ENCODE measurements at places on chromosomes 11 and 22.

DNA sequence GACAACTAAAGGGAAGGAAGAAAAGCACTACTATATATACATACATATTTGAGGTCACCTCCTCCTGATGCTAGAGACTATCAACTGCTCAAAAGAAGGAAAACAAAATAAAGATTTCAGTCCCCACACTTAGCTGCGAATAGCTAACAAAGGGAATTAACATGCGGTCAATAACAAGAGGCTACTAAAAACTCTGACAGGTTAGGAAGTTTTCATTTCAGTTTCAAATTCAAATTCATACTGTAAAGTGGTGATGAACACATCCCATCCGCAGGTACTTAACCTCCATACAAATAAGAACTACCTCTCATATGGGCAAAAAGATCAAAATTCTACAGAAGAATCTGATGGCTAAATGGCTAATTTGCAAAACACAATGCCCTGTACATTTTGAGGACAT is 2.6 kb downstream of the NAP1L4 start:
- no peak for DNase-seq

- DNase-seq: no peak
These were observed 64.2 kb downstream of the KREMEN1 start for GRCh38 chr22:29136782-29137700.

DNA sequence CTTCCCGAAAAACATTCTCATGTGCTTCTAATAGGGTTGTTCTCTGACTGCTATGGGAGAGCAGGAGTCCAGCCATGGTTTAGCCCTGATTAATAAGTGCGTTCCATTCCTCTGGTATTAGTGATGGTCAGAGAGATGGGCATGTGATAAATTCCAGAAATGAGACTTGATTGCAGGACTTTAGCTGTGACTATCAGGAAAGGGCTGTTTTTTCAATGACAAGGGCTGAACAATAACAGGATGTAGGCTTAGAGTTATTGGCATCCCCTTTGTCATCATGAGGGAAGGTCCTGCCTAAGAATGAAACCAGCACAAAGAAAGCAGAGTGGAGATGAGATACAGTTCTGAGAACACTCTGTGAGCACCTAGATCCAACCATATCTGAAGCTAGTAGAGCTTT is 494.6 kb downstream of the MIAT start:
- no peak for DNase-seq

DNA sequence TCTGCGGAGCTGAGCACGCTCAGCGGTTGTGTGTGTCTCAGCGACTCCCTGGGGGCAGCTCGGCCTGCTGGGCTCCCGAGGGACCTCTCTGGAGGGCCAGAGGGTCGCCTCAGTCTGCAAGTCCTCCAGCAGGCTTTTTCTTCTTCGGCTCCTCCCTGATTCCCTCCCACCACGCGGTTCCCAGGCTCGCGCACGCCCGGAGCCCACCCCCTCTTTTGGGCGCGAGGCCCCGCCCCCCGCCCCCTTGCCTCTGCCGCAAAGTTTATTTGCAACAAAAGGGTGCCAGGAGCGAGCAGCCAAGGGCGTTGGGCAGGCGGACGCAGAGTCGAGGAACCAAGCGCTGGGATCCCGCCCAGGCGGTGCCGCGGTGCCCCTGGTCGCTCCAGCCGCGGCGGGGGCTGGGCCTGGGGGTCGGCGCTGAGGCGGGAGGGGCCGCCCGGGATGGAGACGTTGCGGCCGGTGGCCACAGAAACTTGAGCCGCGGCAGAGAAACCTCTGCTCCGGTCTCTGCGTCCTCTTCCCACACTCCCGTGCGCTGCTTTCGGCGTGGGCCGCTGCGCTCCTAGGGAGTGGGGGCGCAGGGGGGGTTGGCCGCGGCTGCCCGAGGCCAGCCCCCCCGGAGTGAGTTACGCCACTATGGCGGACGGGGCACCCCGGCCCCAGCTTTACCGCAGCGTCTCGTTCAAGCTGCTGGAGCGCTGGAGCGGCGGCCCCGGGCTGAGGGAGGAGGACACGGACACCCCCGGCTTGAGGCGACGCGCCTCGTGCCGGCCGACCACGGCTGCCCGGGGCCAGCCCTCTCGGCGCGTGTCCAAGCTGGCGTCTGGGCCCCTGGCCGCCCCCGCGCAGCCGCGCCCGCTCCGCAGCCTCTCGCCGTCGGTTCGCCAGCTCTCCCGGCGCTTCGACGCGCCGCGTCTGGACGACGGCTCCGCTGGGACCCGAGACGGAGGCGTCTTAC is at the start of gene ARHGEF17:
Gene ARHGEF17, plus strand, starts transcription at position 274 of the 958 bp plus-strand sequence. Its CDS starts 363 bp downstream, at position 637.
- DNase-seq: peak; percentile 96

DNA sequence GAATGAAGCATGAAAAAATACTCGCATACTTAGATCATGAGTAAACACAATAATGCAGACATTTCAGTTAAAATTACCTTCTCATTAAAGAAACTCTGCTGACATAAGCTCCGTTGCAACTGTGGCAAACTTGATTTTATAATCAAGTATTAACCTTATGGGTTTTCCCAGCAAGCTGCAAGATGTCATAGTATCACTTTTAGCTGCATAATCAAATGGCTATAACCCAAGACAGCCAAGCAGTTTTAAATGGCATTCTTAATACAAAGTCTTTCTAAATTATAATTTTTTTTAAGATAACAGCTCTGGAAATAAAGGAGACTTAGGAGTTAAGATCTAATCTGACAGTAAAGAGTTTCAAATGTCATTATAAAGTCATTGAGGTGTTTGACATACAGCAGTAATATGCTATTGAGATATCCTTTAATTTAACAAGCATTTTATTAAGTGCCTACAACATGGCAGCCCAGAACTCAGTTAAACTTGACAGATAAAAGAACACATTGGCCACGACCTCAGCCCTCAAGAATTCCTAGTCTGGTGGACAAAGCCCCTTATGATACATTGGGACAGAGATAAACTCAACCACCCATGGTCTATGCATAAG is 163.1 kb upstream of the FAT3 start:
- DNase-seq: peak; percentile 84

- DNase-seq: peak; percentile 46
These were observed 734 bp downstream of the SNU13 start for GRCh38 chr22:41687901-41688364.

DNA sequence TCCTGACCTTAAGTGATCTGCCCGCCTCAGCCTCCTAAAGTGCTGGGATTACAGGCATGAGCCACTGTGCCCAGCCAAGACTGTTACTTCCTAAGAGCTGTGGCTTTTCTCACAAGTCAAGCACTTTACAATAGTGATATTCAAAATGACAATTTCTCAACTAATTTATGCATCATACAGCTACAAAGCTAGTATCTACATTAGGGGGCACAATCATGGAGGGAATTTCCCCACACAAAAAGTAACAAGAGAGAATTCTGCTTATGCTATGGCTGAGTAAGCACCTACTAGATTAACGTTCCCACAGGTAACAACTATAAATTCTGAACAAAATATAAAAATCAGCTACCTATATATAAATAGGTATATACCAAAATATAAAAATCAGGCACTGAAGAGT is 72.7 kb downstream of the SBF2 start:
- no peak for DNase-seq

GRCh38 chr11:66070604-66071380 is 720 bp downstream of the PACS1 start:
- peak; percentile 37 for DNase-seq

GRCh38 chr22:33380789-33381530 is 322.8 kb upstream of the SYN3 start:
- no peak for DNase-seq

DNA sequence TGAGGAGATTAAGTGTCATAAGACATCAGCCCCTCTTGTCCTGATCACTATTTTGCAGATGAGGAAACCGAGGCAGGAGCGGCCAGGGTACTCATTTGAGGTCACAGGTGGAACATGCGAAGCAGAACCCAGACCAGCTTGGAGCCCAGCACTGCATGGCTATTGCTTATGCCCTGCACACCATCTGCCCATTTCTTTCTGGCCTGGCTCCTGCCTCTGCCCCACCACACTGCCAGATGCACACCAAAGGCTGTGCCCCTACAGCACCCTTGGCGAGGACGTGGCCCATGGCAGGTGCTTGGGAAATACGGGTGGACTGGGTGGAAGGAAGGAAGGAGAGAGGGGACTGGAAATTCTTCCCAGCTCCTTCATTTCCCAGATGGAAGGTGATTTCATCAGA is 222.9 kb downstream of the CTTN start:
- DNase-seq: no peak

- no peak for DNase-seq
These were observed 24.7 kb downstream of the TEF start for GRCh38 chr22:41406410-41406809.

DNA sequence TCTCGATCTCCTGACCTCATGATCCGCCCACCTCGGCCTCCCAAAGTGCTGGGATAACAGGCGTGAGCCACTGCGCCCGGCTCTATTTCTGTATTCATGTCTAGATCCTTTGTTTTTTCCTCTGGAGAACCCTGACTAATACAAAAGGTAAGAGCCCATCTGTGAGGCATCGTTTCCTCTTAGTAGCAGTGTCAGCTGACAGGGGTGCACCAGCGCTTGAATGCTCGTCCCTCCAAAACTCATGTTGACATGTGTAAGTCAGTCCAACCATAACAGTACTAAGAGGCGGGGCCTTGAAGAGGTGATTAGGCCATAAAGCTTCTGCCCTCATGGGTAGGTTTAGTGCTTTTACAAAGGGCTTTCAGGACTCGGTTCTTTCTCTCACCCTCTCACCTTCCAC is 470.1 kb upstream of the B3GAT1 start:
- no peak for DNase-seq

DNA sequence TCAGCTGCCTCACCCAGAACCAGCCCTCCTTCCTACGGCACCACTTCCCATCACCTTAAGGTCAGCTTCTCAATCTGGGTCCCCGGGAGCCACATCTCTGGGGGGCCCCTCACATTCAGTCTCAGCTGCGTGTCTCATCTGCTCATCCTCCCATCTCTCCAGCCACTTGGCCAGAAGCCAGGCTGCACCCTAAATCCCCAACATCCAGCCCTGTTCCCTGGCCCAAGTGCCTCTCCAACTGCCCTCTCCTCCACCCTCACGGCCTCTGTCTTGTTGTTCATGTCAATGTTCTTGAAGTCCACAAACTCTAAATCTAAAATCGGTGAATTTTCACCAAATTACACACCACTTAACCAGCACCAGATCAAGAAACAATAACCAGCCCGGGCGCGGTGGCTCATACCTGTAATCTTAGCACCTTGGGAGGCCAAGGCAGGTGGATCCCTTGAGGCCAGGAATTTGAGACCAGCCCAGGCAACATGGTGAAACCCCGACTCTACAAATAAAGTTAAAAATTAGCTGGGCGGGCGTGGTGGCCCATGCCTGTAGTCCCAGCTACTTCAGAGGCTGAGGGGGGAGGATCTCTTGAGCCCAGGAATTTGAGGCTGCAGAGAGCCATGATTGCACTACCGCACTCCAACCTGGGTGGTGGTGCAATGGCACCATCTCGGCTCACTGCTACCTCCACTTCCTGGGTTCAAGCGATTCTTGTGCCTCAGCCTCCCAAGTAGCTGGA is 33.7 kb downstream of the A4GALT start:
- DNase-seq: no peak

GRCh38 chr11:7533199-7534041 is 19.6 kb downstream of the PPFIBP2 start:
- no peak for DNase-seq

DNA sequence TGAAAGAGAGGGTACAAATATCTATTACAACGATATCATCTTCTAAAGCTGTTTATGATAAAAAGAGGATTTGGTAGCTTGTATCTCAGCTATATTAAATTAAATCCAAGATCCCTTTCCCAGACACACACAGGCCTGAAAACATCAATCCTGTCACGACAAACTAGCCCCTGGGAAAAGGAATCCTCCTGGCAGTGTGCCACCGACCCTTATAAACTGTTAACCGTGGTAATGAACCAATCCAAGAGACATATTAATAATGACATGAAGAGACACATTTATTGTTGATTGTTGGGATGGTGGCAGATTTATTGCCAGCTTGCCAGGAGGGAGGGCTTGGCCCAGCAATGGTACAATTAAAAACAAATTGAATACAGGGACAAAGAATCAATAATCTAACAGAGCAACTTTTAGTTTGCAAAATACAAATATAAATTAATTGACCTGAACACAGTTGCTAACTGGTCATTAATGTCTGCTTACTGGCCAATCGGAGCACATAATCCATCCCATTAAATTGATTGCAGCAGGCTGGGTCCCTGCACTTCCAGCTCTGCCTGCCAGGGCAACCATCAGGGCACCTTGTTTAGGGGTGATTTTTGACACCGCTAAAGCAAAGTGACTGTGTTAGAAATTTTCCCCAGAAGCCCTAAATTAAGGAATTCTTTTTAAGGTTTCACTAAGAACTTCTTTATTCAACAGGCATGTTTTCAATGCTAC is 887.6 kb downstream of the OPCML start:
- no peak for DNase-seq

DNA sequence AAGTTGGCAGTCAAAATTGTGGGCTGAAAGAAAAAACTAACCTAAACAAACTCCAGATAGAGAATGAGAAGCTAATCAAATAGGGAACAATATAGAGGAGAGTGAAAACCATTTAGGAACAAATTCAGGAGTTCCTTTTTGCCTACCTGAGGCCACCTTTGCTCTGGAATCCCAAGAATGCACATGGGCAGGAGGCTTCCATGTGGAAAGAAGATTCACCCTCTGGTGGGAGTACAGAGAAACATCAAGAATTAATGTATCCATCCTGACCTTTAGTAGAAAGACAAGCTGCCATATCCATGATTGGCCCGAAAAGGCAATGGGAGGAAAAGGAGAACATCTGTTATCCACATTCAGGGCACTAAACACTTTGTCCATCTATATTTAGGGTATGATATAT is 35.0 kb upstream of the MRGPRX1 start:
- no peak for DNase-seq

GRCh38 chr11:128548649-128549255 is 38.6 kb downstream of the ETS1 start:
- peak; percentile 96 for DNase-seq

DNA sequence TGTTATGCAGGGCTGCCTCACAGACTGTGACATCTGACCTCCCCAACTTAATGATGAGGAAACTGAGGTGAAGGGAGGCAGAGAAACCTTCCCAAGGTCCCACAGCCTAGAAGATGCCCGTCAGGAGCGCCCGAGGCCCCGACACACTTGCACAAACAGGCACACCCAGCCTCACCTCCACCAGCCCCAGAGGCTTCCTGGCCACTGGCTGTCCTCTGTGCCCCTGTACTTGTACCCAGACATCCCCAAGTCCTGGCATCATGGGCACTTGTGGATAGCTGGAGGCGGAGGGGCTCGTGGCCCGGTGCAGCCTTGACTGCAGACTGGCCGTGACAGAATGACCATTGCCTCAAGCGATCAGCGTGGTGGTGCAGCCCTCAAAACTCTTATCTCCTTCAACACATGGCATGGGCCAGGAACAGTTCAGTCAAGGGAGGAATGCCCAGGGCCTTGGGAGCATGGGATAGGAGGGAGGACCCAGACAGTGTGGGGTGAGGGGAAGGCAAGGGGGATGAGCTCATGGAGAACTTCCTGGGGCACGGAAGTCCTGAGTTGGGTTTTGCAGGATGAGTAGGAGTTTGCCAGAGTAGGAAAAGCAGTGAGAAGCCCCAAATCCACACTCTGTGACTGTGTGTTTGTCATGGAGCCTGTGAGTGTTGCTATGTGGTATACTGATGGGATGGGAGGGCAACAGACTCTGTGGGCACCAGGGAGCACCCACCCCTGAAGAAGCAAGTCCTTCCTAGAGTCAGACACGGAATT is 25.8 kb upstream of the PPARA start:
- no peak for DNase-seq
